Gastroesophageal sphincter (tissue), 4 donors: ENCODE measurements at places on chromosomes 4 and X. TPM values are rescaled to one million over a fixed set of nuclear protein-coding genes. Genes with fewer than 3 reads are reported as not detected.

- no peak for ATAC-seq
Observed at GRCh38 chrX:13793897-13794296, 23.0 kb downstream of the GPM6B start.

The TBC1D8B gene
- 4.6 TPM for total RNA-seq

The ARMCX2 gene
- total RNA-seq = 33.7 TPM

The TAF7L gene
- not detected for total RNA-seq

The AKAP14 gene
- total RNA-seq = not detected

DNA sequence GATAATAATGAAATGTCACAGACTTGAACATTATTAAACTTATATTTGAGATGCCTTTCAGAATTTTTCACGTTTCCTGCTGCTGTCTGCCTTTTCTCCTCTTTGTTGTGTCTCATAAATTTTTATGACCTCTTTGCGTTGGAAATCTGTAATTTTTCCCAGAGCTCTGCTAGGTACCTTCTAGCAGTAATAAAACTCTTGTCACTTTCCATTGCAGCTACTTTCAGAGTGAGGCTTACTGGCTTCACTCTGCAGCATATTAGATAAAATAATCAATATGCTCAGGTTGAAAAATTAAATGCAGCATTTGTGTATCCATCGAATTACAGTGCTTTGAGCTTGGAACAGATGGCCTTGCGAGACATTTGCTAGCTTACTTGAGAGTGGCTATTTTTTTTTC, 689.0 kb downstream of the GRID2 start:
- ATAC-seq = no peak

DNA sequence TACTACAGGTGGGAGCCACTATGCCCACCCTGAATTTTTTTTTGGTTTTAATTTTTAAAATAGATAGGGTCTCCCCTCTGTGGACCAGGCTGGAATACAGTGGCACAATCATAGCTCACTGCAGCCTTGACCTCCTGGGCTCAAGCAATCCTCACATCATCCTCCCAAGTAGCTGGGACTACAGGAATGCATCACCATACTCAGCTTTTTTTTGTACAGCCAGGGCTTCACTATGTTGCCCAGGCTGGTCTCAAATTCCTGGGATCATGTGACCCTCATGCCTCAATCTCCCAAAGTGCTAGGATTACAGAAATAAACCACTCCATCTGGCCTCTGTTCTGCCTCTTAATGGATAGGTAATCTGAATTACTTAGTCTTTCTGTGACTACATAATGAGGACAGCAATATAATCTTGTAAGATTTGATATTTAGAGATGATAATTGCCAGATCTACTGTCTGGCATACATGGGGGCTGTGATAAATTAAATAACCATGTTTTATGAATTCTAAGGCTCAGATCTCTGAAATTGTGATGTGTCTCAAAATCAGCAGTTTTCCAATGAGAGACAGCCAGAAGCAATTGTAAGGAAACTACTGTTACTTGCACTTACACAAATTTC, 26.7 kb downstream of the PDS5A start:
- ATAC-seq = no peak
